Activated CD4-positive, alpha-beta T cell treated with anti-CD3 and anti-CD28 coated beads, Interleukin-2, Interleukin-6, amounts not matched to agents 100 ng/mL and 50 ng/mL, durations not matched to agents 16 hours and 8 hours (primary cell): ENCODE measurements at places on chromosomes 1 and 21.

- DNase-seq: peak; percentile 73
Measured at GRCh38 chr1:226711976-226712741, 26.9 kb downstream of the ITPKB start.

GRCh38 chr1:193340331-193340730 is 153.9 kb upstream of the B3GALT2 start:
- DNase-seq: no peak

DNA sequence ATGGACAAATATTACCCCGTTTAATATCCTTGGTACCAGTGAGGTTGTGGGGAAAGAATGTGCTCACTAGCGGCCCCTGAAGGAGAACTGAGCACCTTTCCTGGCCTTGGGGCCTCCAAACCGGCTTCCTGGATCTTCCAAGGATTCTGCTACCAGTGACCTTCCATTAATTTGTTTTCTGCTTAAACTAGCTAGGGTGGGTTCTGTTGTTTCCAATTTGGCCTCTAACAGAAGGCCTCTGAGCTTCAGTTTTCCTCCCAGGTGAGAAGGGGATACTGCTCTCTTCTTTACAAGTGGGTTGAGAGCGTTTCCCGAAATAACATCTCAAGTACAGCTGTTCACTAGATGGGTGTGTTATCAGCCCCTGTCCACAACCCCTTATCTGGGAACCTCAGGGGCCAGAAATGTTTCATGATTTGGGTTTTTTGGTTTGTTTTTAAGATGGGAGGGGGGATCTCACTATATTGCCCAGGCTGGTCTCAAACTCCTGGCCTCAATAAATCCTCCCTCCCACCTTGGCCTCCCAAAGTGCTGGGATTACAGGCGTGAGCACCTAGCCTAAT is 16.9 kb upstream of the IFNGR2 start:
- no peak for DNase-seq

GRCh38 chr21:46388206-46388880 is 64.4 kb downstream of the PCNT start:
- no peak for DNase-seq

DNA sequence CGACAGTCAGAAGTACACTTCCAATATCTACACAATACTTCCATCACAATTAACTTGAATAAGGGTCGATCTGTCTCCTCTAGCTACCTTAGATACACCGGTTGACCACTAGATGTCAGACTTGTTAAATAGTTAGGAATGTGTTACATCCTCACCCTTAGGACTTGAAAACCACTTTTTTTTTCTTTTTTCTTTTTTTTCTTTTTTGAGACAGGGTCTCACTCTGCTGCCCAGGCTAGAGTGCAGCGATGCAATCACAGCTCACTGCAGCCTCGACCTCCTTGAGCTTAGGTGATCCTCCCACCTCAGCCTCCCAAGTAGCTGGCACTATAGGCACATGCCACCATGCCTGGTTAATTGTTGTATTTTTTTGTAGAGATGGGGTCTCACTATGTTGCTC is 120.4 kb upstream of the GREM2 start:
- DNase-seq: peak; percentile 51
